ENCODE measurements at places on chromosomes 2 and 18.

- no peak for DNase-seq
Measured at GRCh38 chr2:5914811-5915611, 222.8 kb downstream of the SOX11 start.

- DNase-seq: no peak
Measured at GRCh38 chr2:133296401-133296800, 271.9 kb downstream of the NCKAP5 start.

DNA sequence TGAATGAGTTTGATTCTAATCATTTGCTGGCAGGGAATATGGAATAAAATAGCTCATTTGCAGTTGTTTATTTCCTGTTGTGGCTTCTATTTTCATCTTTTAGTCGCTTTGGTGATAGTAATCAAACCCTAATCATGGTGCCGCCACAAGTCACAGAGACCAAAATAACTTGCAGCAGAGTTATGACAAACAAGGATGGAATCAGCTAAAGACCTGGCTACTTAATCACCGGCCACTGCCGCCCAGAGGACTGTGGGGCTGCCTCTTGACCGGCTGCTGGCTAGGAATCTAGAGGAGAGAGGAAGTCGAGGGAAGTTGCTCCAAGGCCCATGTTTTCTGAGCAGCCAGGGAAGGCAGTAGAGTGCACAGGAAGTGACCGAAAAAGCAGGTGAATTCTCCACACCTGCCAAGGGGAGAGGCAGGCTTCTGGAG, 5.1 kb upstream of the SMAD7 start:
- no peak for DNase-seq

DNA sequence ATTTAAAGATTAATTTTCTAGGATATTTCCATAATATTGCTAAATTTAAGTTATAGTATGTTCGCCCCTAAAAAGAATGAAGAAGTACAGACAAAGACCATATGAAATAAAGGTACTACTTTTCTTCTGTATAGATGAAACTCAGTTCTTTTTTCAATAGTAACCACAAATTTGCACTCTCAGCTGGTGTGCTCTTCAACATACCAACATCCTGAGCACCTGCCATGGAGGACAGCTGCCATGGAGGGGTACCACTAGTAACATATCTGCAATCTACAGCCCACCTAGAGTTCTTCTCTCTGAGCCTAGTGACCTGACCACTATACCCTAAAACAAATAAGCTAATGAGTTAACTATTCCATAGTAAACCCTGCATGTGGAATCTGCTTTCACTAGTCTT, 36.8 kb upstream of the ERCC3 start:
- no peak for DNase-seq

GRCh38 chr2:145635706-145636427, 1115.9 kb upstream of the ZEB2 start:
- no peak for DNase-seq

DNA sequence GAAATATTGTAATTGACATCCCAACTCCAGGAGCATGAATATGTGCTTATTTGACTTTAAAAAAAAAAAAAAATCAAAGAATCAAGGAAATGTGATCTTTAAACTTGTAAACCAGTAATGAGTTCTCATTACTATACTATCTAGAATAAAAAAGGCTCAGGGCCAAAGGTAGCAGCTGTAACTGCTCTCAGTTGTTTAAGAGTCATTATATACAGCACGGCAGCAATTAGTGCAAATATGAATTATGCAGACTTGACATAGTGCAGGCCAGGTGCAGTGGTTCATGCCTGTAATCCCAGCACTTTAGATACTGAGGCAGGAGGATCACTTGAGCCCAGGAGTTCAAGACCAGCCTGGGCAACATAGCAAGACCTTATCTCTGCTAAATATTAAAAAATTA, 125.7 kb upstream of the TTC39C start:
- DNase-seq: no peak

DNA sequence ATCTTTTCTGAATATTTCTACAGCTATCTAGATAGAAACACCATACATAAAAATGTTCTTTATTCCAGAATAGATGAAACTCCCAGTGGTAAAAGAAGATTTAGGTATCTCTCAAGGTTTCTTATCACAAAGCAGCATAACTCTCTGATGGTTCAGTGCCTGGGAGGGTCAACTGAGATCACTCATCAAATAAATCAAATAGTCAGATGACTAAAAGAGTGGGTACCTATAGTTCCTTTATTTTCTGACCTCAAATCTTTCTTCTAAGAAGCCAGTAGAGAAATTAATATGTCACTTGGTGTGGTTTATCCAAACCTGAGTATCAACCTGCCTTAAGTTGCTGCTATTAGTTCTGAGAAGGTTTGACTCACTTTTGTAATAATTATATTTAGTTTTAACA, 120.9 kb downstream of the TMEFF2 start:
- DNase-seq: no peak

DNA sequence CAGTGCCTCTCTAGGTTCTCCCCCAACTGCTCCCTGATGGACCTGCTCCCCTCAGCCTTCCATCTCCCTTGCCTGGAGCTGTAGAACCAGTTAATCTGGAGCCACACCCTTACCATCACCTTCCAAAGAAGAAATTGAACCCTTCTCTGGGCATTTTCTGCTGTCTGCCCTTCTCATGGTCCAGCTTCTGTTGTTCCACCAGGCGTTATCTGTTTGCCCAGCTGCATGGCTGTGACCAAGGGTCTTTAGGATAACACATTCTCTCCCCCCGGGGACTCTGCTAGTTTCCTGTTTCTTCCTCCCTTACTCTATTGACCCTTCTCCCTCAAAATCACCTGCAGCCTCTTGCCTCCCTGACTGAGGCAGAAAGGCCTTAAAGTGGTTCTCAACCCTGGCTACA, 3.2 kb upstream of the ANKRD53 start:
- no peak for DNase-seq

- DNase-seq: no peak
Measured at GRCh38 chr2:222927600-222927999, 66.8 kb downstream of the ACSL3 start.

- no peak for DNase-seq
Measured at GRCh38 chr2:78023356-78023755, 501.2 kb upstream of the LRRTM4 start.

All from HL-60 (cell line).